GM13976 (cell line): ENCODE measurements at places on chromosomes 6 and 20.

- no peak for DNase-seq
Measured at GRCh38 chr6:158758941-158759479, 60.2 kb downstream of the EZR start.

DNA sequence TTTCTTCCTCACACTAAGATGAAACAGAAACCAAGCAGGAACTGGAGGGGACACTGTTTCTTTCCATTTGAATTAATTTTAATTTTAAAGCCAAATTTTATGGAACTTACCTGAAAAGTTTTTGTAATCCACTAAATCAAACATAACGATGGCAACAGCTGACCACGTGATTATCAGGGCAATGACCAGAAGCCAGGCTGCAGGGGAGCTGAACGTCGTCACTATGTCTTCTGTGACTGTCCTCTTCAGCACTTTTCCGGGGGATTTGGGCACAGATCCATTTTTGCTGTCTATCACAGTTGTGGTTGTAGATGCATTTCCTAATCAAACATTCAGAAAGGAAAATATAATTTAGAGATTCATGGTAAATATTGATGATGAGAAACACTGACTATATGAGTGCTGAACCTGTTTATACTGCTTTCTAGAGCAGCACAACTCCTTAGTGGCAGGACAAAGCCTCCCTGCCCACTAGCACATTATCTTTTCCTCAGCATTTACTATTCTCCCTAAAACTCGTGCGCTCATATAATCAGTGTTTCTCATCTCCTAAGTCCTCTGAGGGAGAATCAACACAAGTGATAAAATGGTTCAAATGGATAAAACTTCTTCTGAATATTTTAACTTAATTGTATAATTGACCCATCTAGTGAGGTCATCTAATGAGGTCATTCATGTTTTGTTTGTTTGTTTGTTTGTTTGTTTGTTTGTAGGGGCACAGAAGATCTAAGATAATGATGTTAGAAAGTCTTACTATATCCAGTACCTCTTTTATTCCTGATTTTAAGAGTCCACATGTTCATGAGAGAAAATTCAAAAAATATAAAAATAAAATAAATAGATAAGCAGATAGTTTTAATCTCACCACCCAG is 65.7 kb downstream of the TRDN start:
- no peak for DNase-seq

DNA sequence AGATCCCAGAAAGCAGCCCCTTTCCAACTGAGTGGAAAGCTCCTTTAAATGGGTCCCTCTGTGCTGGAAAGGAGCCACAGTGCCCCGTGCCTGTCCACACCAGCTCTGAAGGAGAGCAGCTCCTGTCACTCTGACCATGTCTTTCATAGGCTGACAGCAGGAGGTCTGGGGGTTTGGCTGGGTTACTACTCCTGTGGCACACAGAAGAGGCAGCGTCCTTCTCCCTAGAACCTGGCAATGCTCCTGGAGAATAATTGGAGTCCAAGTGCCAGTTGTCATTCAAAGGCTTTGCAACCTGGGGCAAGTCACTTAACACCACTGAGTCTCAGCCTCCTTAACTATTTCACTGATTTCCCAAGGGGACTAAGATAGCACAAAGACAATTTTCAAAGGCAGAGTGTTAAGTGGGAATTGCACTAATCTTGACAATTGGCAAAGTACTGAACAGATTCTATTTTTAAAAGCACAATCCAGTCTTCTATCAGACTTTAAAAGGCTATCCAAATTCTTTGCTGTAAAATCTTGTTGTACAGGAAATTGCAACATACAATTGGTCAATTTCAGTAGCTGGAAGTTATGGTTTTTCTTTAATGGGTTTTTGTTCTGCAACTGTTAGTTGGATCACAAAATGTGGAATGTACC is 457.2 kb downstream of the KIF16B start:
- DNase-seq: no peak

- DNase-seq: peak; percentile 7
Measured at GRCh38 chr6:123925350-123925749, 121.7 kb downstream of the NKAIN2 start.

DNA sequence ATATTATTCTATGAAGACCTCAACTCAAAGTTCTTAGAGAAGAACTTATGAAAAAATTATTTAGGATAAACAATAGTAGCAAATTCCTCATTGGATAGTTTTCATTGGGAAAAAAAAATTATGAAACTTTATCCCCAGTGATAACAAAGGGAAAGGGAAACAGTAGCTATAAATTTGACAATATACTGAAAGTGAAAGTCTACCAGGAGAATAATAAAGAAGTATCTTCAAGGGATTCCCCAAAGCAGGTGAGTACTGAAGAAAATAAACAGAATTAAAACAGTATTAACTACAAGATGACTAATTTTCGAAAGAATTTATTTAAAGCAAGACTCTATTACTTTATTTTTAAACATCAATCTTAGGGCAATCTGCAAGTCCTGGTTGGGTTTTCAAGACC is 56.4 kb downstream of the REPS1 start:
- DNase-seq: peak; percentile 20

- peak; percentile 16 for DNase-seq
Measured at GRCh38 chr6:127291495-127291894, 24.8 kb downstream of the RNF146 start.

DNA sequence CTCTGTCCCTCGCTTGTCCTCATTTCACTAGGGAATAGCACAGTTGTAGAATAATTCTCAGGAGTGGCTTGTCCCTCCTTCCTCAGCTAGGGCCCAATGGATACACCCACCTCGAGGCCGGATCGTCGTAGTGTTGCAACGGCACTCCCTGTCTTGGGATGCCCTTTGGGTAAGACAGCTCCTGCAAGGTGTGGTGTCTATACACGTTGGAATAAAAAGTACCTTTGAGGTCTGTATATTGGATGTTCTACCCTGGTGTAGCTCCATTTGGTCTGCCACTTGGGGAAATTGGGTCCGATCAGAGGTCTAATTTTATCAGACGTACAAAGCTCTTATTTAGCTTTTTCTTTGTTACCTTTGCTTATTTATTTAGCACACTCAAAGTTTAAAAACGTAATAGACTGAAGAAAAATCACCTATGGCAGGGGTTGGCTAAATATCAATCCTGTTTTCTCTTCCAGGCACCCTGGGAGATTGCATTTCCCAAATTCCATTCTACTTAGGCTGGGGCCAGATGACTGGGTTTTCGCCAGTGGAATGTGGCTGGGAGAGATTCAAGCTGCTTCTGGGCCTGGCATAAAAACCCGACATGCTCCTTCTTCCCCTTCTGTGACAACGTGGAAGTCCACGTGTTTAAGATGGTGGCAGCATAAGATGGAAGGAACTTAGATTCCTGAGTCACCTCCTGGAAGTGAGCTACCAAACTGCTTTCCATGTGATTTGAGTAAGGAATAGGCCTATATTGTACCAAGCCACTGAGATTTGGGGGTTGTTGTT is 82.3 kb upstream of the CD83 start:
- no peak for DNase-seq

DNA sequence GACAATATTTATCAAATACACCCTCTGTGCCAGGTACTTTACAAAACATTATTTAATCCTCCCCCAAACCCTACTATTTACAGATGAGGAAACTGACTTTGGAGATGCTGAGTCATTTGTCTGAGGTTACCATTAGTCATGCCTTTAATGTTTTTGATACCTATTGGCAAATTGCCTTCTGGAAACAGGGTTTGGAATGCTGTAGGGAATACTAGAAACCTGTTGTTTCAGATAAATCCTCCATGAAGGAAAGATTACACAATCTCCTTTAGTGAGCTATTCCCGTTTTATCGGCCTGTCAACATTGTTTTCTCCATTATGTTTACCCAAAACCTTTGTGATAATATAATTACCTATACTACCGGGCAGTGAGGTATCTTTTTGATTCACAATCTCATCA is 93.6 kb upstream of the ADGRF1 start:
- no peak for DNase-seq
